ENCODE measurements at places on chromosomes 16 and 17.
A peak's percentile ranks its signal among the peaks of the same experiment; 100 is the strongest.

- no peak for DNase-seq
These were observed 4.6 kb downstream of the FAM171A2 start for GRCh38 chr17:44359006-44359405.

GRCh38 chr17:61017317-61018006, 339.8 kb downstream of the BCAS3 start:
- no peak for DNase-seq

- peak; percentile 92 for DNase-seq
These were observed at the start of gene APPBP2 for GRCh38 chr17:60525685-60526514. Gene APPBP2 (minus strand): TSS chr17:60526242. CDS start chr17:60525931, 311 bp downstream.

GRCh38 chr16:50501986-50502615, 46.1 kb upstream of the NKD1 start:
- DNase-seq: no peak

- DNase-seq: no peak
These were observed 82.2 kb downstream of the MYO1D start for GRCh38 chr17:32794533-32795246.

DNA sequence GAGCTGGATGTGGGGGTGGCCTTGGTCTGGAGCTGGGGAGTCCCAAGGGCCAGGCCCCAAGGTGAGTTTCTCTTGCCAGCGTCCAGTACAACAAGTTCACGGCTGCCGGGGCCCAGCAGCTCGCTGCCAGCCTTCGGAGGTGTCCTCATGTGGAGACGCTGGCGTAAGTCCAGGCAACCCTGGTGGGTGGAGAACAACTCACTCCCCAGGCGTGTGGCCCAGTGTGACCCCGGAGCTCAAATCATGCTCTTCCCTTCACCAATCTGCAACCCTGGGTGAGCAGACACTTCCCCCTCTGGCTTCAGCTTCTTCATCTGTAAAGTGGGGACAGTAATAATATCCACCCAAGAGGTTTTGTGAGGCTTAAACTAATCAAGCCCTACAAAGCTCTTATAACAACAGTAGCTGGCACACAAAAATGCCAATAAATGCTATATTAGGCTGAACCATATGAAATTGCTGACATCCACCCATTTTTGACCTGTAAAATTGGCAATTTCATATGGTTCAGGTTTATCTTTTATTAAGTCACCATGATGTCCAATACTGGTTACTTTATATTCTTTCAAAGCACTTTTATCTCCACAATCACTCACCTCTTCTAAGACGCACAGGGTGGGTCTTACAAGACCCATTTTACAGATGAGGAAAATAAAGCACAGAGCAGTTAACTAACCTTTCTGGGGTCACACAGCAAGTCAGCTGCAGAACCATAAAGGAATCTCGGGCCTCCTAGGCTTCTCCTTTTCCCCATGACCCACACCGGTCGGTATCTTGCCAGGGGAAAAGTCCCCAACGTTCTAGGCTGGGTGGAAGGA, 19.7 kb downstream of the DEXI start:
- no peak for DNase-seq

GRCh38 chr16:21260870-21261791, 17.0 kb downstream of the CRYM start:
- peak; percentile 36 for DNase-seq

GRCh38 chr17:2690165-2691068, 21.1 kb downstream of the CLUH start:
- no peak for DNase-seq

GRCh38 chr16:65219786-65220185, 97.9 kb upstream of the CDH11 start:
- no peak for DNase-seq

DNA sequence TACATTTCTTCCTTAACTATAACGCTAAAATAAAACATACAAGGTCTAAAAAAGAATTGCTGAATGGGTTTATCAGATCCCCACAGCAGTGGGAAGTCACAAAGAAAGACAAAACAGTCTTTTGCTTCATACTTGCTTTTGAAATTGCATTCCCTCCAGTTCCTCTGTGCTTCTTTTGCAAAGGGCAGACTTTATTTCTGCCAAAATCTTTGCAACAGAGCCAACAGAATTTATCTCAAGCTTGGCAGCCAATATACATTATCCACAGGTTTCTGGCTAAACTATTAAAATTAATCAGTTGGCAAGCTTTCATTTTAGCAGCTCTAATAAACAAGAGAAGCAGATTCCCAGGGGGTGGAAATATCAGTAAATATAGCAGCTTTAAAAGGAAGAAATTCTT, 378.9 kb upstream of the CA10 start:
- no peak for DNase-seq

- DNase-seq: peak; percentile 17
These were observed 5.1 kb downstream of the UBN1 start for GRCh38 chr16:4852221-4852872.

- DNase-seq: peak; percentile 28
These were observed 615 bp downstream of the PRPSAP1 start for GRCh38 chr17:76353004-76353598.

DNA sequence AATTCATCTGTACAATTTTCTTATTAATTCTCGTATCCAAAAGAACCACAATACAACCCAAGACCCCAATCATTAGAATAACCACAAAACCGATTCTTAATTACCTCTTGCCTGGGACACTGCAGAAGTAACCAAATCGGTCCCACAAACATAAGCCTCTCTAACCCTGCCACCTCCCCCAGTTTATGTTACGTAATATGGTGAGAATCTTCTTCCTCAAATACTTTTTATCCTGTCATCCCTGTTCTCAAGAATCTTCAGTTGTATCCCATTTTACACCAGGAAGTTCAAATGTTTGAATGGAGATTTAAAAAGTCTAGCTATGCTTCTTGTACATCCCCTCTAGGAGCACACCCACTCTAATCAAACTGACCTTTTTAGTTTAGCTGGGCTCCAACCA, 269.3 kb upstream of the TBX2 start:
- no peak for DNase-seq

GRCh38 chr17:73489333-73489732, 154.9 kb downstream of the SDK2 start:
- no peak for DNase-seq

DNA sequence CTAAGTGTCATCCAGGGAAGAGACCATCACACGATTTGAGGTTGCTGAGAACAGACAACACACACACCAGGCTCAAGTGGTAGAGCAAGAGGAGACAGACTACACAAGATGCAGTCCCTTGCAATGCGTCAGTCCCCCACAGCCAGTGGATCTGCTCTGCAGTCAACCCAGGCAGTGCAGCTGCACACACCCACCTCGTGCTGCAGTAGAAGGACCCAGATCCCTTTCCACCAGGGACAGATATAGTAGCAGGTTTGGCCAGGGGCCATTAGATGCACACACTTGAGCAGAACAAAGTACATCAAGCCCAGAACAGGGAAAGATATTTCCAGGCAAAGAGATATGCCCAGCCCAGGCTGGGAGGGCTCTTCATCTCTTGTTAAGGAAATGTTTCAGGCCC, 112.9 kb downstream of the GRIN2A start:
- DNase-seq: no peak

DNA sequence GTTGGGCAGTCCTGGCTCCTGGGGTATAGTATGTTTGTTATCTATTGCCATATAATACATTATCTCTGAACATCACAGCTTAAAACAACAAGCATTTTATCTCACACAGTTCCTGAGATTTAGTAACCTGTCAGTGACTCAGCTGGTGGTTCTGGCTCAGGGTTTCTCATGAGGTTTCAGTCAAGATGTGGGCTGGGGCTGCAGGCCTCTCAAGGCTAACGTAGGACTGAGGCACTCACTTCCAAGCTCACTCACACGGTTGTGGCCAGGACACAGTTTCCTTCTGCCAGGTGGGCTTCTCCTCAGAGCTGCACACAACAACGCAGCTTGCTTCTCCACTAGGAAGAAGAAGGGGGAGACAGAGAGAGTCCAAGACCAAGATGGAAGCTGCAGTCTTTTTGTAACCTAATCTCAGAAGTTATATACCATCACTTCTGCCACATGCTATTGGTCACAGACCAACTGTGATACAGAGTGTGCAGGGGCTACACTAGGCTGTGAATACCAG, 10.3 kb upstream of the MED13 start:
- DNase-seq: peak; percentile 42

- DNase-seq: no peak
These were observed 171.1 kb downstream of the ABCC12 start for GRCh38 chr16:47984669-47985068.

GRCh38 chr17:71085238-71086033, 916.1 kb downstream of the KCNJ2 start:
- DNase-seq: peak; percentile 20

GRCh38 chr16:77353587-77354263, 81.1 kb downstream of the ADAMTS18 start:
- DNase-seq: no peak

GRCh38 chr17:78924481-78925151, 571 bp downstream of the TIMP2 start:
- no peak for DNase-seq
